ENCODE measurements at places on chromosomes 4 and X.

DNA sequence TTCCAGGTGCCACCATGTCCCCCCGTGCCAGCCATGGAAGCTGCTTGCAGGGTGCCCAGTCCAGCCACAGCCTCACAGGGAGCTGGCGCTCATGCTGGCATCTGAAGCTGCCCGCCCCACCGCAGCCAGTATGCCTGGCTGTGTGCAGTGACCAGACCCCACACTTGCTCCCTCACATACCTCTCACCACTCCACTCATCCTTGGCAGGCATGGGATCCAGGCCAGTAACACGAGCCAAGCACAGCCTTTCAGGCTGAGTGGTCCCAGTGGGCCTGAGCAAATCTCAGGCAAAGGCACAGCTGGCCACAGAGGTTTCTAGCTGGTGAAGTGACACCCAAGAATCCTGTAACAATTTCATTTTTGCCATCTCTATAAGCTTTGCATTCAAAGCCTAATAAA is 48.4 kb upstream of the SEC24B start:
- DNase-seq: no peak

DNA sequence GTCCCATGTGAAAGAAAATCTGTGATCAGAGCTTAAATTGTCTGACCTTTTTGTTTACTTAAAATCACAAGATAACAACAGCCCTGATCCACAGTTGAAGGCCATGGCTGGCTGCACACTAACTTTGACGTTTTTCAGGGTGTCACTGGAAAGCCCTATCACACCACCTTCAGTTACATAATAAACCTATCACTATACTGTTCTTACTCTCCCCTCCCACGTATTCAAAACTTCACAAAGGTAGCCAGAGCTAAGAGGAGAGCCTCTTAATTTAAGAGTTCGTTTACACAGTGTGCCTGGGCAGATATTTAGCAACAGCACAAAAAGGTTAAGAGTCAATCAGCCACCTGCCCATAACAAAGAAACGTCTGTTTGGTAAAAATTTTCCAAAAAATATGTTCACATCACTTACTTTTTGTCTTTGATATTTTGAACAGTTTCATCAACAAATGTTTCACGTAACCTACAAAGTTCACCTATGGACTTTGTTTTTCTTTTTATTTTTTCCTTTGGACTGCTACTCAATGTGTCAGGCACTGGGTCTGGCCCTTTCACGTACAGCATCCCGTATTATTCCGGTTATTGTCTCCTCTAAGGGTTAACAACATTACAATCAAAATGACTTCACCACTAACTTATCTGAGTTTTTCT is 25.0 kb downstream of the RFC1 start:
- DNase-seq: no peak

- no peak for DNase-seq
Observed at GRCh38 chrX:17440258-17440657, 65.3 kb downstream of the NHS start.

GRCh38 chr4:47519239-47519883 is 34.3 kb downstream of the ATP10D start:
- no peak for DNase-seq

DNA sequence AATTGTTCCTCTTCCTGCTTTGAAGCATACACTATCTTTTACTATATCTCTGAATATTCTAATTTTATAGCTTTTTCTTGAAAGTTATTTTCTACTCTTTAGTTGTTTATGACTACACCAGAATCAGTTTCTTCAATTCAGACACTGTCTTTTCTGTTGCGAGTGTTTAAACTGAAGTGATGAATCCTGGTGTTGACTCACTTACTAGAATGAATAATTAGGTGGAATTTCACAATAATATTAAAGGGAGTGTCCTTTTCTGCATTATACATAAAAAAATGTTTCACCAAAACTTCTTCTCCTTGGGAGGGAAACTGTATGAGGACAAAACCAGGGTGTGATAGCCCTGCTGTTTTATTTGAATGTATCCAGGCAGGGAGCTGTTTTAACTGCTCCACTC is 1383.1 kb downstream of the C4orf33 start:
- DNase-seq: no peak

DNA sequence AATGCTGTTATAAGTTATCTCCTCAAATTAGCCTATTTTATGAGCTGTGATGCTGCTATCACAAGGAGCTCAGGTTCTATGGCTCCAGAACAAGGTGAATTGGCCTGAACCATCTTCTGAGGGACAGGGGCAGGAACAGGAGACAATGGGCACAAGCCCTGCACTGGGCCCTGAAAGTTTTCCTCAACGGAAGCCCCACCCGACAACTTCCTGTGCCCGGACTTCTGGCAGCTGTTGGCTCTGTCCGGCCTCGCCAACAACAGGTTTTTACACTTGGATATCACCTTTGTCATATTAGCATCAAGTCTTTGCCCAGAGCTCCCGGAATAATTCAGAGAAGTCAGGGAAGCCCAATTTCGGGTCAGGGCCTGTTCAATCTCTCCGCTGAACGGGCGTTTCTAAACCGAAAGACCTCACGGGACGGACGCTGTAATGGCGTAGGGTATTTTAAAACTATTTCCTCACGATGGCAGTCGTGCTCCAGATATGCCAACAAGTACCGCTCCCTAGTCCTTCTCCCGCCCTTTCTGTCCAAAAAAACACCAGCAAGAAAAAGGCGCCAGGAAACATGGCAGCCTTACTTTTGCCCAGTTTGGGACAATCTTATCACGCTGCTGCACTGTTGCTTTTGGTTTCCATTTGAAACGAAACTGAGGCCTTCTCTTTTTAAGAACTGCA is 201.0 kb upstream of the STK26 start:
- peak; percentile 70 for DNase-seq

GRCh38 chr4:33954759-33955158 is 2289.6 kb downstream of the ARAP2 start:
- DNase-seq: no peak

- DNase-seq: no peak
Observed at GRCh38 chr4:168864821-168865541, 145.1 kb downstream of the CBR4 start.

DNA sequence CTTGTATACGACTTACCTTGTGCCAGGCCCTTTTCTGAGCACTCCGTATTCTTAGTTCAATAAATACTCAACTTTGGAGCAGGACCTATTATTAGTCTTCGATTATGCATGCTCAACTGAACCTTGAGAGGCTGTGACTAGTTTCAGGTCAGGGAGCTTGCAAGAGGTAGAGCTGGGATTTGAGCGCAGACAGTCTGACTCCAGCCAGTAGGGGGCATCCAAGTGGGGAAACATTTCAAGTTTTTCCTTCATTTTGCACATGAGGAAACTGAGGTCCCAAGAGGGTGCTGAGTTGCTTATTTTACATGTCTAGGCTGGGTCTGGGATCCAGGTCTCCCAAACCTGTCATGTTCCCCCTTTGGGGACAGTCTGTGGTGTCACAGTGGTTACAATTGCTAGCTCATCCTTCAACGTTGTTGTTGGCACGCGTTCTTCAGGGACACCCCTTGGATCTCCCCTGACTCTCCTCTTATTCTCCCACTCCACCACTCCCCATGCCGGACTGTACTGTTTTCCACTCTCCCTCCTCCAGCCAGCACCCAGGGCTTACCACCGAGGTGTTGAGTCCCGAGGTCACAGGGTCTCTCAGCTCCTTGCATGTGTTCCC is 6.7 kb upstream of the PRICKLE3 start:
- no peak for DNase-seq

DNA sequence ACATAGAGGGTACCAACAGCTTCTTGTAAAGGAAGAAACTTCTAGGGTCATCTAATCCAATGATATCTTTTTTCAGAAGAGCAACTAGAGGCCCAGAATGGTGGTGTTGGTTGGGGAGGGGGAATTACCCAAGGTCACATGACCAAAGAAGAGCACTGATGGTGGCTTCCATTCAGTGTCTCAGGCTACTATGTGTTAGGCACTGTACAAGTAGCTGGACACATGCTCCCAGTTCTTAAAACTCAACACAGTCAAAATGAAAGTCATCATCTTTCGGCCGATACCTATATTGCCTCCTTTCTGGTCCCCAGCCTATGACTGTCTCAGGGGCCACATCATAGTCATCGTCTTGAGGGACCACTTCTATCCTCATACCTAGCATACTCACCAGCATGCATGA is 88.1 kb downstream of the ARHGAP6 start:
- DNase-seq: no peak

GRCh38 chr4:178309890-178310289 is 867.7 kb upstream of the AGA start:
- DNase-seq: no peak

GRCh38 chrX:38426785-38427184 is 74.4 kb downstream of the OTC start:
- no peak for DNase-seq

- no peak for DNase-seq
Observed at GRCh38 chr4:101321481-101322042, 25.8 kb downstream of the PPP3CA start.

GRCh38 chr4:5988086-5988845 is 30.0 kb downstream of the C4orf50 start:
- DNase-seq: no peak

GRCh38 chrX:9873952-9874351 is 87.7 kb downstream of the SHROOM2 start:
- no peak for DNase-seq

DNA sequence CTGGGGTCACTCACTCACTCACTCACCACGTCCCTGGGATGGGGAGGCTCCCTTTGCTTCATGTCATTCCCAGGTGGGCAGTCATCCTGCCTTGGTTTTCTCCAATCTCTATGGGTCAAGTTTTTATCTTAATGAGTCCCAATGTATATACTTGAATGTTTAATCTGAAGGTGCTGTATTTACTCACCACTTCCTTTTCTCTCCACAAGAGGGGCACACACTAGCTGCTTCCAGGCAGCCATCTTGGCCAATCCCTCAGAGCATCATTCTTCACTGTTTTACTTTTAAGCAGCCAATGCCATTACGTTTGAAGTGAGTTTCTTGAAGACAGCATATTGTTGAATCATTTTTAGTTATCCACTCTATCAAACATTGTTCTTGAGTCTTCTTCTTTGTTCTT is 153.4 kb upstream of the ARSJ start:
- no peak for DNase-seq

DNA sequence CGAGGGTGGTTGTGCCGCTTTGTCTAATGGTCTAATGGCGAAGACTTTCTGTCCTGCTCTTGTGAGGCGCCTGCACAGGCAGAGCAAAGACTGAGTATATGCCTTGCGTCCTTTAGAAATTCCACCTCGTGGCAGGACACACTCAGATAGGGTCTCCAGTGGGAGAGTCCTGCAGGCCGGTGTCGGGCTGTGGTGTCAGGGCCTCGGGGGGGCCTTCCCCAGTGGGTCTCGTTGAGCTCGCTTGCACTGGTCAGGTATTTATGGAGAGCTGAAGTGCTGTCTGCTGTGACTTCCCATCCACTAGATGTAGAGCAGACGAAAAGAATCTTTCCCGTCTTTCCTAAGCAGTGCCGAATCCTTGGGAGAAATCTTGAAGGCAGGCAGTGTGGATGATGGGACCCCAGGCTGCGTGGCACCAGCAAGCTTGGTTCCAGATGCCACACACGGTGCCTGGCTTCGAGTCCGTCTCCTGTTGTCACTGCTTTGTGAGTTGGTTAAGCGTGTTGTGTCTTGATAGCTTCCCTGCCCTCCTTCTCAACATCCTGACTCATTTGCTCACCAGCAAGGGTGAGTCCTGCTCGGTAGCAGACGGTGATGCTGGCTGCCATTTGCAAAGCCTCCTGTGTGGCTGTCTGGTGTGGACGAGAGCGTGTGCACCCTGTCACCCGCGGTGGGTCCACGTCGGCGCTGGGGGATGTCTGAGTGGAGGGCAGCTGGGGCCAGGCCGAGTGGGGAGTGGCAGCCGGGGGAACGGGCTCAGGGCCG is 20.5 kb downstream of the MAEA start:
- DNase-seq: no peak

GRCh38 chr4:186472948-186473347 is 82.4 kb downstream of the MTNR1A start:
- no peak for DNase-seq

GRCh38 chr4:40833212-40833611 is 83.5 kb downstream of the NSUN7 start:
- DNase-seq: no peak

DNA sequence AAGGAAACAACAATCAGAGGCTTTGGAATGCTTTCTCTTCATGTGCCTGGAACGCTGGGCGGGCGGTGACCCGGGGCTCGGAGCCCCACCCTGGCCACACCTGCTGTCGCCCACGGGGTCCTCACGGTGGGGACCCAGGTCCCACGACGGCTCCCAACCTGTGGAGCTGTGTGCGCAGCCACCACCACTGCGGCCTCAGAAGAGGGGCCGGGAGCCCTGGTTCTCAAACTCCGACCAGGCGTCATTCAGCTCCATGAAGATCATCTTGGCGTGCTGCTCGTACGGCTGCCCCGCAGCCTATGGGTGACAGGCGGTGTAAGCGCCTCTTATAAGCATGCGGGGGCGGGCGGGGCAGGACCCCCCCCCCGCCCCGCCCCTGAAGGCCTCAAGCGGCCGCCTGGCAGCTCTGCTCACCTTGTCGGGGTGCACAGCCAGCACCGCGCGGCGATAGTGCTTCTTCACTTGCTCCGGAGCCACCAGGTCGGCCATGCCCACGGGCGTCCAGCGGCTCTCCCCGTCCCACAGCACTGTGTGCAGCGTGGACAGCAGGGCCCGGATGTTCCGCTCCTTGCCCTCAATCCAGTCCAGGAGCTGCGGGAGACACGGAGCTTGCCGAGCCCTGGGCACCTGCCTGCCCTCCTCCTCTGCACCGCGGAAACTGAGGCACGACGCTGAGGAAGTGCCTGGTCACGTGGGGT is 23.7 kb upstream of the CPLX1 start:
- DNase-seq: no peak

DNA sequence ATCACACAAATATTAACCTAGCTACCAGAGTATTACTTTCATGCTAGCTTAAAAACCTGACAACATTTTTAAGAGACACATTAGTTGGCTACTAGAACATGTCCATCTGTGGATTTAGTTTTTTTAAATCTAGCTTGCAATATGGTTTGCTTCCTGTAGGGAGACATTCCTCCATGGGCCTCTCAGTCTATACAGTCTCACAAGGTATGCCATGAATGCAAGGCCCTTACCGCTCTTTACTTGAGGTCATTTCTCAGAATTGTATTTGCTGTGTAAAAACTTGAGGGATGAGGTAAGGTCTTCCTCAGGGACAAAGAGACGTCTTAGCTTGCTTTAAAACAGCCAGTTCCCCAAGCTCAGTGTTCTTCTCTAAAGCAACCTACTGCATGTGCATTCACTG is 26.9 kb downstream of the UBA6 start:
- DNase-seq: no peak

DNA sequence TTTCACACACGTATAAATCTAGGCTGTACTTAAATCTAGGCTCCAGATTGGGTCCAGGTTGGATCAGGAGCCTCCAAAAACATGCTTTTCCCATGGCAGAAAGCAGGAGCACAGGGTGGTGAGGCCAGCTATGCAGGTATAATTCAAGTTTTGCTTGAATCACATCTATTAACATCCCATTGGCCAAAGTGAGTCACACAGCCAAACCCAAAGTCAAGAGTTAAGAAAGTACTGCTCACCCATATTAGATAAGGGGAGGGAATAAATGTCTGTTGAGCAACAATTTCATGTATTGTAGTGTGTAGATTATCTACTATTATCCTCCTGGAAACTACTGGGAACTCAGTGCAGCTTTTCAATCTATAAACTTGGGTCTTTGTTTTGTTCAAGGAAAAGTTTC is 12.8 kb downstream of the SUPT20HL2 start:
- no peak for DNase-seq

Data from T-helper 22 cell (primary cell).